ENCODE measurements at places on chromosomes 4 and X.
A peak's percentile ranks its signal among the peaks of the same experiment; 100 is the strongest.

GRCh38 chrX:151228935-151229334 lies 52.6 kb downstream of the GPR50 start:
- DNase-seq: no peak

DNA sequence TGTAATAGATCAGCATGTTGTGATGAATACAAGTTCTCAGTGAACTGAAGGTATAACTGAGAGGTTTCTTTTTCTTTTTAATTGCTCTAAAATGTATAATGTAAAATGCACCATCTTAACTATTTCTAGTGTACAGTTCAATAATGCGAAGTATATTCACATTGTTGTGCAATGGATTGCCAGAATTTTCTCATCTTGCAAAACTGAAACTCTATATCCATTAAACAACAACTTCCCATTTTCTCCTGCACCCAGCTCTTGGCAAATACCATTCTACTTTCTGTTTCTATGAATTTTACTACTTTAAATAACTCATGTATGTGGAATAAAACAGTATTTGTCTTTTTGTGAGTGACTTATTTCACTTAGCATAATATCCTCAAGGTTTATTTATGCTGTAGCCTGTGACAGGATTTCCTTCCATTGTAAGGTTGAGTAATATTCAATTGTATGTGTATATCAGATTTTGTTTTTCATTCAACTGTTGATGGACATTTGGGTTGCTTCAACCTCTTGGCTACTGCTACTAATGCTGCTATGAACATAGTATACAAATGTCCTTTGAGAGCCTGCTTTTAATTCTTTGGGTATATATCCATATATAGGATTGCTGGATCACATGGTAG lies 53.5 kb upstream of the NPFFR2 start:
- no peak for DNase-seq

- DNase-seq: peak; percentile 18
Measured at GRCh38 chr4:133982533-133983224, 218.9 kb downstream of the PABPC4L start.

DNA sequence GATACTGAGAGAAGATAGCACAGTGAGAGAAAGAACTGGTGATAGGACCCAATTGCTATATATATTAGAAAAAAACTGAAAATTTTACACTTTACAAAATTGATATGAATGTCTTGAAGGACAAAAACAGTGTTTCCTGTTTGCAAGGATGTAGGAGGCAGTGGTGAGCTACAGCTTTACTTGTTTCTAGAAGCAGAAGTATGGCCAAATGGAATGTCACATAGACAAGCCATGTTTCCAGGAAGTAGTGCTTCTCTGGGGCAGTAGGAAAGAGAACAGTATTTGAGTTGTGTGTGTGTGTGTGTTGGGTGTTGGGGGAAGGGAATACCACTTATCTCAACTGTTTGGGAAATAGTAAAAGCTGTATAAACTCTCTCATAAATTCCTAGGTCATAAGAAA lies 60.9 kb upstream of the IBSP start:
- no peak for DNase-seq

DNA sequence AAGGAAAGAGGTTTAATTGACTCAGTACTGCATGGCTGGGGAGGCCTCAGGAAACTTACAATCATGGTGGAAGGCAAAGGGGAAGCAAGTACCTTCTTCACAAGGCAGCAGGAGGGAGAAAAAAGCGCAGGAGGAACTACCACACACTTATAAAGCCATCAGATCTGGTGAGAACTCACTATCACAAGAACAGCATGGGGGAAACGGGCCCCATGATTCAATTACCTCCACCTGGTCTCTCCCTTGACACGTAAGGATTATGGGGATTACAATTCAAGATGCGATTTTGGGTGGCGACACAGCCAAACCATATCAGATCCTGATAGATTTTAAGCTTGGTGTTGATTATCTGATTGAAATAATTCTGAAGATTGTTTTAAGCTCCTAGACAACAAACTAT lies 218.7 kb downstream of the CBR4 start:
- DNase-seq: no peak

- no peak for DNase-seq
Measured at GRCh38 chr4:6042293-6043063, 24.2 kb upstream of the C4orf50 start.

DNA sequence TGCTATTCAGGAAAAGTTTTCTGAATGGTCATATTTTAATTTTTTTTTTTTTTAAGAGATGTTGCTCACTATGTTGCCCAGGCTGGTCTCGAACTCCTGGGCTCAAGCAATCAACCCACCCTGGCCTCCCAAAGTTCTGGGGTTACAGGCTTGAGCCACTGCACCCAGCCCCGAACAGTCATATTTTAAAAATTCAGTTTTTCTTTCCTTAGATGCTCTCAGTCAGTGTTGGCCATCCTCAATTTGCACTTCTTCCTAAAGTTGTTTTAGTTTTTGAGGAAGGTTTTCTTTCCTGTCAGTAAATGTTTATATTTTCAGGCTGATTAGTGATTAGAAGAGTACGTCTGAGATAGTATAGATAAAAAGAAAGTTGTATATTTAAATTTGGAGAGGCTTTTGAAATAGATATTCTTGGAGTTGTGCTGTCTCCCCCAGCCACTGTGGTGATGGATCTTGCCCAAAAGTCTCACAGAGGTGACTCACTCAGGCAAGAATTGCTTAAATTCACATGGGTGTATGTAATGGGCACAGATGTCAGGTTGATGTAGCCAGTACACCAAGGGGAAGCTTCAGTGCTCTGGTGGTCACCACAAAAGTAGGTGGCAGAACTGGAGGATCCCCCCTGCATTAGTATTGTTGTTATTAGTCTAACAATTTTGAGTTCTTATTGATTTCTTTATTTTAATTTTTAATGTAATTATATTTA lies 72.2 kb upstream of the ELOVL6 start:
- peak; percentile 51 for DNase-seq
